ENCODE measurements at places on chromosomes 4 and X.

DNA sequence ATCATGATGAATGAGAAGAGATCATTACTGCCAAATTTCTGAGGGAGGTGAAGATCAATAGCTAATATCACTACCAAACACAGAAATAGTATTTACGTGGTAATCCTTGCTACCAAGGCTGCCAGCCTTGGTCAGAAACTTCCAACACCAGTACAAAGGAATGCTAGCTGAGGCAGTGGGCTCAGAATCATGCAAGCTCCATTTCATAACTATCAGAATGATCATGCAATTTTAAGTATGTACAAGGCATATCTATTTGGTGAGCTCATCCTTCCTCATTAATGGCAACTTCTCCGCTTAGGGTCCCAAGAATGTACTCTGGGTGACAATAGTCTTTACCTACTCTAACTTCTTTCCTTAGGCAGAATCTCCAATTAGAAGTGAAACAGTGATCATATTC, 135.0 kb downstream of the GPC3 start:
- DNase-seq, result no peak

DNA sequence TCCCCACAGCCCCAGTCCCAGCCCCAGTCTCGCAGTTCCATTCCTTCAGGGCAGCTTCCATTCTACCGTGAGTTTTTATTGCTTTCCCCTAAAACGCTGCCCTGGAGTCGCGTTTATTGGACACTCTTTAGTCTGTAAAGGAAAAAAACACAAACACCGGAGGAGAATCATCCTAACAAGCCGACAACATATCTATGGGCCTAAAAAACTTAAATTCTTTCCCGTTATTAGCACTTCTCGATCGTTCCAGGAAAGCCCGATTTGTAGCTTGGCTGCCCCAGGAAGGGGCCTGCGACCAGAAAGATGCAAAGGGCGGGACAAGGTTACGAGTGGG, 178.5 kb downstream of the CBR4 start:
- DNase-seq, result no peak

GRCh38 chrX:146154191-146154590, 336.6 kb downstream of the SLITRK2 start:
- DNase-seq, result peak; percentile 53

GRCh38 chrX:72143609-72143907, 11.8 kb upstream of the RTL5 start:
- DNase-seq, result no peak

- no peak for DNase-seq
Observed at GRCh38 chr4:175731506-175731905, 80.6 kb downstream of the GPM6A start.

DNA sequence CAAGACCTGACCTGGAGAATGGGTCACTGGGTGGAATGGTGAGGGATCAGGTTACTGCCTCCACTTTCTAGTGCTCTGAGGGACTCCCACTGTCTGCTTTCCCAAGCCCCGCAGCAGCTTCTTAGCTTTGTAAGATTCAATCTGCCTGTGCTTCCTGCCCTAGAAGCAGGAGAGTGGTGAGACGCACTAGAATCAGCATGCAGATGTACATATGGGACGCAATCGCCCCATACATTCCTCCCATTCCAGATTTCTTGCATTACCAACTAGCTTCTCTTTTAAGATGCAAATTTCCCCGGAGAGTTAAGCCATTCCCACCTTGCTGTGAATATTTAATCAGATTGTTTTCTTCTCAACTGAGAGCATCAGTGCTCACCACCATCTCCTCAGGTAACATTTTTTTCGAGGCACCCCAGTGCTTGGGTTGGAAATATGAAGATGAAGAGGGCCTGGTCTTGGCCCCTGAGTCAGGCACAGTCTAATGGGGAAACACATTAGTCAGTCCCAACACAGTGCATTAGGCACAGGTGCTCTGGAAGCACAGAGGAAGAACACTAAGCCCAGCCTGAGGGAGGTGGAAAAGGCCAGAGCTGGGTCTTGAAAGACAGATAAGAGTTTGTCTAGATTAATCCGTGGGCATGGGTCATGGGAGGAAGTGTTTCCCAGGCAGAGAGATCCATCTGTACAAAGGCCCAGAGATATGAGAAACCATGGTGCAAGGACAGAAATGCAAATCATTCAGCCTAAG, 66.7 kb upstream of the PRPS1 start:
- DNase-seq, result no peak

DNA sequence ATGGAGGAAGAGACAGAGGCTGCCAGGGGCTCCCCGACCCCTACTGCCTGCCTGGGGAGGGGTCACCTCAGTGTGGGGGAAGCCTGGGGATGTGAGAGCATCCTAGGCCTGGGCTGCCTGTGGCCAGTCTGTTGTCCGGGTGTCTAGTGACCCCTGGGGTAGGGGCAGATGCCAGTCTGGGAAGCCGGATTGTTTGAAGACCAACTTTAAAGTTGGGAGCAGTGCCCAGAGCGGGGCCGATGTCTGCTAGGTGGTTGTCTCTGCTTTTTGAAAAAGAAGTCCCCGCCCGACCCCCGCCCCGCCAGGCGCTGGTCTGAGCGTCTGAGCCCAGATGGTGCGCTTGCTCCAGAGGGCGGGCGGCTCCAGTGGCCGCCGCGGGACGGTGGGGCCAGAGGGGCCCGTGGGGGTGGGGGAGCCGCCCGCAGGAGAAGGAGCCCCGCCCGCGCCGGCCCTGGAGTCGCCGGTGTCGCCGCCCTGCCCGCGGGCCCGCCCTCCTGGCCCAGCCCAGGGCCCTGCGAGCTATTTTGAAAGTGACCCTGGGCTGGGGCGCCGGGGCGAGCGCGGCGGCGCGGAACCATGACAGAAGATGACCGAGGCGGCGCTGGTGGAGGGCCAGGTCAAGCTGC, at the start of gene DOK7:
Gene DOK7, plus strand, starts transcription at position 517 of the 626 bp plus-strand sequence. Its CDS starts 70 bp downstream, at position 587.
- DNase-seq, result peak; percentile 65

DNA sequence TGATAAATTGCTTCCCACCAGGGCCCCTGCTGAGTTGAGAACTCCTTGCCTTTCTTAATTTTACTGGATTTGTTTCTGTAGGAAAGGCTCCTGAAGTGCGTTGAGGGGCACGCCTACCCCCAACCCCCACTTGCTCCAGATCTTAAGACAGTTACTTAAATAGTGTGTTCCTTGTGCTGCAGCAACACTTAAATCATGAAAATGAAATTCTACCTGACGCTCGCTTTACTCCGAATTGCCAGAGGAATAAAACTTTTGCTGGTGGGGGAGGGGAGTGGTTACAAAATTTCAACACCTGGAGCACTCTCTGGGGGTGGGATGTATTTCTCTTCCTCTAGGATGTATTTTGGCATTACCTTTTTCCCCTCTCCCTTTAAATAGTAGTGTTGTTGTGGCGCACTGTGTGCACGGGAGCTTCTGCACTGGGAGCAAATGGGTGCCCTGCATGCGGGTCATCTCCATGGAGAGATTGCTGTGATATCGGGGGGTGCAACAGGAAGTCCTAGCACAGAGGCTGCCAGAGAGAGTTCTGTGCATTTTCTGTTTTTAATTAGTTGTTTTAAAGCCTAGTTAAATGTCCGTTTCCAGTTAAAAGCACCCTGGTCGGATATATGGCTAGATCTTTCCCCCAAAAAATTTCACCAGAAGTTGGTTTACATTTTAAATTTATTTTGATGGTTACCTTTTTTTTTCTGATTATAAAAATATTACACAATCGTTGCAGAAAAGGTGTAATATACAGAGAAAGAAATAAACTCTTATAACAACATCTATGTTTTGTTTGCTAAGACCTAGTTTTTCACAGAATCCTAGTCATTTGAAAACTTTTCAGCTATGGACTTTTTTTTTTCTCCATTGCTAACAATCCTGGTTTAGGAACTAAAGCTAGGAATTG, 207.7 kb downstream of the SOWAHB start:
- DNase-seq, result no peak

DNA sequence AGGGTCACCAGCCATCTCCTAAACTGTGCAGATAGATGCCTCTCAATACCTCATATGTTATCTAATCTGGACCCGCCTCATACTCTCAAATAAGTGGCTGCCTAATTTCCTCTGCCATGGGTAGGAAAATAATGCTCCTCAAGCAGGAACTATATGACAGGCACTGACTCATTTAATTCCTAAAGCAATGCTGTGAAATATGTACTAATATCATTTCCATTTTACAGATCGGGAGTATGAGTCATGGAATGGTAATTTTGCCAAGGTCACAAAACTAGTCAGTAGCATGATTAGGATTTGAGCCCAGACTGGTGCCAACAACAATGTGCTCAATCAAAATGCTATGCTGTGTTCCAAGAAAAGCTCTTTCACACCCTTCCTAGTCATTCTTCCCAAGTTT, 3.0 kb upstream of the NXT2 start:
- DNase-seq, result no peak

GRCh38 chrX:136781180-136781797, 557 bp upstream of the ARHGEF6 start:
- DNase-seq, result no peak

DNA sequence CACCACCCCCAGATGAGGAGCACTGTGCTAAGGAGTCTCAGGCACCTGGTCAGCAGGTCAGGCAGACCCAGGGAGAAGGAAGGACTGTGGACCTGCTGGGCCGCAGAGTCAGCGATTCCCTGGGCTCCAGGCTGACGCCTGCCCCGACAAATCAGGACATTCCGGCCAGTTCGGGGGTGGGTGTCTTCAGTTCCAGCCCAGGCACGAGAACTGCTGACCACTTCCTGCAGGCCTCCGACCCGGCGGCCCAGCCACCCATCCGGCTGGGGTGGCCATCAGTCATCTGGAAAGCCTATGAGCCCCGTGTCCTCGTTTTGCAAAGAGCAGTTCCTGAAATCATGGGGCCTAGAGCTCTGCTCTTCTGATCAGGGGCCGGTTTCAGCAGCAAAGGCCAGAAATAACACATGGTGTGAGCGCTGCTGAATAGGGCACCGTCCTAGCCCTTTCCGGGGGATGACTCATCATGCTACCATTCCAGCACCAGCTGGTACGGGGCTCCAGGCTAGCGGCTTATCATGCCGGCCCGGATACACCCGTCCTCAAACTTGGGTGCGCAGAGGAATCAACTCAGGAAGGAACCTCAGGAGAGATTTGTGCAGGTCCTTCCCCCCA, 7.8 kb upstream of the SH3TC1 start:
- DNase-seq, result peak; percentile 66

DNA sequence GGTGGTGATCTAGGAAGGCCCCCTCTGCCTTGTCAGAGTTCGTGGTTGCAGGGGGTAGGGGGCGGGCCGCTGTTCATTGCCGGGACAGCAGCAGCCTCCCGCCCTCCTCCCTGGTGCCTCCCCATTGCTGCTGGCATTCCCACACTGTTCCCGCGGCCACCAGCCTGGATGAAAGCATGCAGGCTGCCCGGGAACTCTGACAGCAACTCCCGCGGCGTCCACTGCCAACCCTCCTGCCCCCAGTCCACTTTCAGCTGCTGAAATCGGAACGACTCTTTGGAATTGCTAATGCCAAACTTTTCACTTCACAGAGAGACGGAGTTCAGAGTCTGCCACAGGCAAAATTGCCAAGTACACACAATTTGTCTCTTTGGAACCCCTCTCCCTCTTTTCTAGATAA, 121.9 kb downstream of the BEND2 start:
- DNase-seq, result no peak

DNA sequence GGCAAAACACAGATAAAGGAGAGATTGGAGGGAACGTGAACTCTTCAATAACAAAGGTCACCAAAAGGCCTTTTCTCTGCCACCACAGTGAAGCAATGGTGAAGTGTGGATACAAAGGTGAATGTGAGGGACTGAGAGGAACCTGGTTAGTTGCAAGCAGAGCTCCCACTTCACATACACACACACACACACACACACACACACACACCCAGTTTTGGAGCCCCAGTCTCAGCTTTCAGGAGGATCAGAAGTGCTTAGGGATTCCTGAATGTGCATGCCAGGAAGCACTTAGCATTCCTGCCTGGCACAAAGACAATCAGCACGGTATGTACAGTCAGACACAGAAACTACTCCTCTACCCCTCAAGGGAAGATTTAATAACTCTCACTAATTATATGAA, 71.5 kb downstream of the ARHGEF9 start:
- peak; percentile 51 for DNase-seq

DNA sequence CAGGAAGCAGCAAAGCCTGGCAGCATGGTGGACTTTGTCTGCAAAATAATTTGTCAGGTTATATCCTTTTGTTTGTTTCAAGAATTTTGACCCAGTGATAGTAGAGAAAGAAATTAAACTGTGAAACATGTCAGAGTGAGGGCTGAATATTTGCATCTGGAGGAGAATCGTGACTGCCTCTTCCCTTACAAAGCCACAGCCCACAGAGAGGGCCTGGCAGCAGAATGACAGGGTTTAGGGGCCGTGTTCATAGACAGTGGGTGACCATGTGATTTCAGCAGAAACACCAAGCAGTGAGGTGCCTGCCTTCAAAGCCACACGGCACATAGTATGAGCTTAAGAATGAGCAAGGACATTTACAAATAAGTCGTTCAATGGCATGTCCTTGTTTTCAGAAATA, 24.4 kb upstream of the PLAC8 start:
- no peak for DNase-seq

DNA sequence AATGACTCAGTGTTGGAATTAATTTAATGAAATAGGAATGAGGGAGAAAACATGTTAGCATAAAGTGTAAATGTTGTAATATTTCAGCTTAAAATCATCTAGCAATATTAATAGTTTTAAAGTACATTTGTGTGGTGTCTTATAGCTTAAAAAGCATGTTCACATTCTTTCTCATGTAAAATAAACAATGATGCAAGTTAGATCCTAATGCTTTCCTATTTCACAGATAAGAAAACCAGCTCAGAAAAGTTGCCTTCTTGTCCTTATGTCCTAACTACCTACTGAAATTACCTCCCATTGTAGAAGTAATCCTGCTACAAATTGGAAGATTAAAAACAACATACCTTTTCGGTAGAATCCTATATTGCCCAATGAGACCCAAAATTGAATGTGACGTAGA, 40.9 kb upstream of the PRDM8 start:
- no peak for DNase-seq

DNA sequence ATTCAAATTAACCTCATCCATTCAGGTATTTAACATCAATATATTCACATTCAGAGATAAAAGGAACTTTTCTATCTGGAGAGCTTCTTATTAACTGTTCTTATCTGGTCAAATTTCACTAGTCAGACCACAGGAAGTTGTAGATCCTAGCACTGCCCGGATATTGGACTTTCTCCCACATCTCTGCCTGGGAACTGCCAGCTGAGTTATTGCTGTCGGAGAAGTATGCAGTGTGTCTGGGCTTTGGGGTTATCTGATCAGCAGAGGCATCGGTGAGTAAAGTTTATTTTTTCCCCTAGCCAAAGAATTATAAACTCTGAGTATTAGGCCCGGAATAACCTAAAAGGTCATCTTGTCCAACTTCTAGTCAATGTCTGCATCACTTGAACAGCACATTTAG, 45.1 kb downstream of the OR13H1 start:
- DNase-seq, result no peak

DNA sequence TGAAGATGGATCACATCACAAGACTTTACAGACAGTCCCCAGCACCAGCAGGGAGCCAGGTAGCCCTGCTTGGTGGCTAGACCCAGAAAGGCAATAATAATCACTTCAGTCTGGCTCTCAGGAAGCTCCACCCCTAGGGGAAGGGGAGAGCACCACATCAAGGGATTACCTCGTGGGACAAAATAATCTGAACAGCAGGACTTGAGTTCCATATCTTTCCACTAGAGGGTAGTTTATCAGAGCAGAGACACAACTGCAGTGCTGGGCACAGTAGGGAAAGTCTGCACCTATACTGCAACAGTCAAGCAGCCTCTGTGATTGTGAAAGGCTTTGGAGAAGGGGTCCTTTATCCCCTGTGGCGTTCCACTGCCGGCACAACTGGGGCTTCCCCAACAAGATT, 547.0 kb upstream of the POU3F4 start:
- no peak for DNase-seq

- DNase-seq, result no peak
Observed at GRCh38 chr4:140213749-140214148, 59.8 kb upstream of the MAML3 start.

GRCh38 chr4:174016251-174016650, 267.2 kb downstream of the FBXO8 start:
- no peak for DNase-seq

Measured in left lobe of liver (tissue), 2 donors.